ENCODE measurements at places on chromosomes 6 and 20.

- no peak for DNase-seq
These were observed 16.9 kb upstream of the UBE2V1 start for GRCh38 chr20:50129662-50130355.

GRCh38 chr6:83958241-83958685 lies 75.3 kb upstream of the MRAP2 start:
- no peak for DNase-seq

GRCh38 chr6:128479048-128479666 lies 41.2 kb downstream of the PTPRK start:
- DNase-seq, result no peak

- DNase-seq, result no peak
These were observed 3.4 kb downstream of the HLA-F start for GRCh38 chr6:29726571-29727194.

GRCh38 chr6:5174756-5175549 lies 85.8 kb downstream of the LYRM4 start:
- DNase-seq, result peak; percentile 5

GRCh38 chr20:46764068-46764467 lies 54.6 kb downstream of the SLC2A10 start:
- no peak for DNase-seq

- DNase-seq, result no peak
These were observed 179.6 kb upstream of the CCN2 start for GRCh38 chr6:132130626-132131298.

DNA sequence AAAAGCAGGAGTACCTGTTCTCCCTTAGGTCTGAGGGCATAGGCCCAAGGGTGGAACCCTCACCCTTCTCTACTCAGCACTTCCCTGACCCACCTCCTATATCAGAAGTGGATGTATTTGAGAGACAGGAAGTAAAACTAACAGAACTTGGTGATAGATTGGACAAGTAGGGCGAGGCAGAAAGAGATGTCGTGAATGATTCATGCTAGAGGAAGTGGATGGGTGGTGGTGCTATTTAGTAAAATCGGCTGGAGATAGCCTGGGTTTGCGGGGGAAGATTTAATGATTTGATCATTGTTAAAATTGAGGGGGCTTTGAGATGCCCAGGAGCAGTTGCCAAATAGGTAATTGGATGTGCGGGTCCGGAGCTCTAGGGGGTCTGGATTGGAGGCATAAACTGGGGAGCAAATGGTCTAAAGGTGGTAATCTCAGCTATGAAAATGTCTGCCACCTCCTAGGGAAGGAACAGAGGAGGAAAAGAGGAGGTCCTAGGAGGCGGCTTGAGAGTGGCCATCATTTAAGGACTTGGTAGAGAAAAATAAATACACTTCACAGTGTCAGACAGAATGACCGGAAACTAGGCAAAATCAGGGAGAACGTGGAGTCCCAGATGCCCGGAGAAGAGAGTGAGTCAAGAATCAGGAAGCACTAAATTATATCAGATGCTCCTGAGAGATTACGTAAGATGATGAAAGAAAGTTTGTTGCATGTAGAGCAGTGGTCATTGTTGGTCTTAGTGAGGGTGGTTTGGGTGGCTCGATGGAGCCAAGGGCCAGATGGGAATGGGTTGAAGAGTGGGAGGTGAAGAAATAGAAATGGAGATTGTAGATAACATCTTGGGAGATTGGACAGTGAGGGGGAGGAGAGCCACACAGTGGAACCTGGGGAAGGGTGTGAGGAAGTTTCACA lies 142.0 kb downstream of the CEP57L1 start:
- DNase-seq, result peak; percentile 7

- DNase-seq, result no peak
These were observed 13.1 kb upstream of the CDK19 start for GRCh38 chr6:110828396-110828795.

- DNase-seq, result no peak
These were observed 137.0 kb upstream of the HEY2 start for GRCh38 chr6:125612345-125612846.
